RWPE2 (cell line): ENCODE measurements at places on chromosomes 6 and 20.
A peak's percentile ranks its signal among the peaks of the same experiment; 100 is the strongest.

- DNase-seq, result no peak
Observed at GRCh38 chr20:46362921-46363867, 43.2 kb downstream of the ELMO2 start.

GRCh38 chr6:31737315-31737990, 1.1 kb upstream of the CLIC1 start:
- no peak for DNase-seq

DNA sequence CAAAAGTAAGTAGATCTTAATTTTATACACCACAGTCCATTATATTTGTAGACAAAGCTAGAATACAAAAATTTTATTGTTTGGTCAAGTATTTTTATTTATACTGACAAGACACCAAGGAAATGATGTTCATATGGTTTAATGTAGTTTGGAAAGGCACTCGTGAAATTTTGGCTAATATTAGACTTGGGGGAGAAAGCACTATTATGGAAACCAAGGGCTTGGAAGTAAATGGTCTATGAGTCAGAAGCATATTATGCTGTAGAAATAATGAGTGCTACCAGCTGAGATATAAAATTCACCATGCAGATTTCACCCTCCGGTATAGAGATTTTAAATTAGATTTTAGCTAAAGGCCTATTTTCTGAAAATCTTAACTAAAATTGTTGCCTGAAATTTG, 233.6 kb downstream of the KCNQ5 start:
- no peak for DNase-seq

DNA sequence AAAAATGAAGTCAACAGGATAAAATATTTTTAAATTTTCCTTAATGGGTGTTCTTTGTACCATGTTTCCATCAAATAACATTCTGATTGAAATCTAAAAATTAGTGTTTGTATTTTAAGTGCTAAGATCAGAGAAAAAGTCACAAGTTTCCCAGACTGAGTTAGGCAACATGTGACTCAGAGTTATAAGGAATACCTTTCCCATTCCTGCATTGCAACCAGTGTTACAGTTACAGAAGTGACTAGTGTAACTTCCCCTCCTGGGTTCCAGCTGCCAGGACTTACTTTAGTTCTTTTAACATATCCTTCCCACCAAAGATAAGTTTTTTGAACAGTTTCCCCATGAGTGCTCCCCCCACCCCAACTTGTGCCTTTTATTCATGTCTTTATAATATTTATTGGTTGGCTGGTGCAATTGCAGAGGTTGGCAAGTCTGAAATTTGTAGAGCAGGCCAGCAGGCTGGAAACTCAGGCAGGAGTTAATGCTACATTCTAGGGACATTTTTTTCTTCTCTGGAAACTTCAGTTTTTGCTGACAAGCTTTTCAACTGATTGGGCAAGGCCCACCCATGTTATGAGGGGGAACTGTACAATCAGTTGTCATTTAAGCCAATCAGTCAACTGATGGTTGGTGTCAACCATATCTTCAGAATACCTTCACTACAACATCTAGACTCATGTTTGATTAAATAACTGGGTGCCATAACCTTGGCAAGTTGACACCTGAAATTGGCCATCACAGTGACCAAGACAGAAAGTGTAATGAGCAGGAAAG, 22.9 kb upstream of the ESR1 start:
- no peak for DNase-seq

GRCh38 chr6:70549327-70549726, 17.4 kb upstream of the SDHAF4 start:
- no peak for DNase-seq

DNA sequence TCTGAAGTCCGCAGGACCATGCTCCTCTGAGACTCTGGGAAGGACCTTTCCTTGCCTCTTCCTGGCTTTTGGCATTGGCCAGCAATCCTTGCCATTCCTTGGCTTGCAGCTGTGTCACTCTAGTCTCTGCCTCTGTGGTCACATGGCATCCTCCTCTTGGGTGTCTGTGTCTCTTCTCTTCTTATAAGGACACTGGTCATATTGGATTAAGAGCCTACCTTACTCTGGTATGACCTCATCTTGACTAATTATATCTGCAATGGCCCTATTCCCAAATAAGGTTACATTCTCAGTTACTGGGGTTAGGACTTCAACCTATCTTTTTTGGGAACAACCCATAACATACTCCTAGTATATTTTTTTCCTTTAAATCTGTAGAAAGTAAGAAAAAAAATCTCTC, 49.9 kb upstream of the GTSF1L start:
- DNase-seq, result peak; percentile 52

DNA sequence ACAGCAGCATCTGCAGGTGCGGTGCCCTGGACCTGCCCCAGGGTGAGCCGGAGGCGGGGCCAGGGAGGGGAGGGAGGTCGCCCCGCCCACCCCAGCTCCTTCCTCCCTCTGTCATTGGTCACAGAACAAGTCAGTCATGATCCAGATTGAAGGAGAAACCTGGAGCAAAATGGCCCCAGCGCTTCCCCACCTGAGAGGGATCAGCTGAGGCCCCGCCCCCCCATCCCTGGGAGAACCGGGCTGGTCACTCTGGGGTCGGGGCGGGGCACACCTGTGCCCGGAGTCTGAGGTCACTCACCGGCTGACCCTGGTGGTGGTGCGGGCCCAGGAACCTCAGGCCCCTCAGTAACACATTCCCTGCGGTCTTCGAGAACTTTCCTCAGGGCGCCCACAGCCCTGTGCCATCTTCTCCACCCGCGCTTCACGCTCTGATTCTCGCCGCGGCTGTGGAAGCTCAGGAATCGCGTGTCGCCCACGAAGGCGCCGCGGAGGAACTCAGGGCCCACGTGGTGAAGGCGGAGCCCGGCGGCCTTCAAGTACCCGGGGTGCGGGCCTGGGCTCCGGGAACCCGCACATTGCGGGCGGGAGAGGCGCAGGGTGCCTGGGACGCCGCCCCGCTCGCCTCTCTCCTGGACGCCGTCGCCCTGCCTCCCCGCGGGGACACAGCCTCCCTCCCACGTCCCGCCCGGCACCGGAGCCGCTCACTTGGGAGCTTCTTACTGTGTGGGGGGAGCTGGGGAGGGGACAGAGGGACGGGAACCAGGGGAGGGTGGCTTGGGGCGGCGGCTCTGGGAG, 36.4 kb upstream of the HLA-C start:
- no peak for DNase-seq

GRCh38 chr20:63735859-63736718, at the start of gene LIME1:
TSS of gene LIME1 (plus strand) at chr20:63736664. CDS start at chr20:63737550, 886 bp downstream.
- peak; percentile 89 for DNase-seq

GRCh38 chr20:3755814-3756480, 11.6 kb downstream of the ADISSP start:
- no peak for DNase-seq

GRCh38 chr6:96862560-96862959, 25.3 kb upstream of the GPR63 start:
- DNase-seq, result no peak

GRCh38 chr6:43871933-43872332, 101.9 kb downstream of the VEGFA start:
- DNase-seq, result no peak

DNA sequence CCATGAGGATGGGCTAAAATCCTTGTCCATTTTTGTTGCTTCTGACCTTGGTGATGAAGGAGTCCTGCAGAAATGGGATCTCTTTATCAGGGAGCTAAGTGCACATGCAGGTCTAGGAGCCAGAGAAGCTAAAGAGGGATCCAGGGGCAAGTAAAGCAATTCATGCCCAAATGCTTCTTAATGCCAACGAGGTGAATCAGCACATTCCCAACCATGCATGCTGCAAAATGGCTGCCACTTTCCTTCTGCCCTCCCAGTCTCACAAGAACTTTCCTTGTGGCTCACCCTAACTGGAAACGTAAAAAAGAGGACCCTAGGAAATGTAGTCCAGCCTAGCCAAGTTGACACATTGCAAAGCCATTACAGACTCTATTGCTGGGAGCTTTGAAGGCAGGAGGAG, 298.4 kb downstream of the MAFB start:
- no peak for DNase-seq

GRCh38 chr6:118933855-118934460, 1.0 kb downstream of the MCM9 start:
- DNase-seq, result no peak

DNA sequence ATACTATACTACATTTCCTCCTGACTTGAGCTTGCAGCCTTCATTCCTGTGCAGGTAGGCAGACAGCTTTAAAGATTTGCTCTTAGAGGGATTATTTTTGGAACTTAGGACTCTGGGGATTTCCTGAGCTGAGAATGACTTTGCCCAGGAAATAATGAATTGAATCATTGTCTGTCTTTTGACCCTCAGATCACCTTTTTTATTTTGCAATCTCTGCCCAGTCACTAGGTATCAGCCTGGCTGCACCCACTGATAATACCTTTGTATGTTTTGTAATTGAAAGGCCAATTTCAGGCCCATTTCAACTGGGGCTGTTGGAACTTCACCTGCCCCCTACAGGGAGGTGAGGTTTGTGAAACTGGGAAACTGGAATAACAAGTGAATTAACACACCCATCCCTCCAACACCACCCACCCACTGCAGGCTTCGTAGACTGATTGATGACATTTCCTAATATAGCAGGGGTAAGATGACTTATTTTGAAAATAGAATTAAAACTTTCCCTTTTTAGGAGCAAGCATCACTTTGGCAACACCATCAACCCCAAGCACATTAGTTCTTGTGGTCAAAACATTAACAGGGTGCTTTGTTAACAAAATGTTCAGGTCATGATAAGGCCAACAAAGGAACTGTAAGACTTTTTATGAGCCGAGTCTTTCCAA, 157.1 kb upstream of the CENPW start:
- no peak for DNase-seq

- DNase-seq, result no peak
Observed at GRCh38 chr6:56752009-56752408, 109.3 kb upstream of the DST start.

GRCh38 chr6:150403458-150404246, 34.8 kb downstream of the IYD start:
- DNase-seq, result no peak

GRCh38 chr6:147567141-147567805, 58.8 kb downstream of the SAMD5 start:
- no peak for DNase-seq

- no peak for DNase-seq
Observed at GRCh38 chr6:37334047-37334446, 19.7 kb upstream of the RNF8 start.

DNA sequence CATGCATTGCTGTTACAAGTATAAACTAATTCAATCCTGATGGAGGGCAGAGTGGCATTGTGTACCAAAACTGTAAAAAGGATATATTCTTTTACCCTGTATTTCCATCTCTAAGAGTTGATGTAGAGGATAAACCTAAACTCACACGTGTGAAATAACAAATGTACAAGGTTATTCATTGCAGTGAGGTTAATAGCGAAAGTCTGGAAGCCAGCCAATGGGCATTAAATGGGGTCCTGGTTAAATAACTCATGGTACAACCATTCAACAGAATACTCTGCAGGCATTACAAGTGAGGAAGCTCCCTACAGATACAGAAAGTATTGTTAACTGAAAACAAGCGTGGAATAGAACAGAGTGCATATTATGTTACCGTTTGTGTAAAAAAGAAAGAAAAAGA, 56.9 kb downstream of the BCAS1 start:
- no peak for DNase-seq

DNA sequence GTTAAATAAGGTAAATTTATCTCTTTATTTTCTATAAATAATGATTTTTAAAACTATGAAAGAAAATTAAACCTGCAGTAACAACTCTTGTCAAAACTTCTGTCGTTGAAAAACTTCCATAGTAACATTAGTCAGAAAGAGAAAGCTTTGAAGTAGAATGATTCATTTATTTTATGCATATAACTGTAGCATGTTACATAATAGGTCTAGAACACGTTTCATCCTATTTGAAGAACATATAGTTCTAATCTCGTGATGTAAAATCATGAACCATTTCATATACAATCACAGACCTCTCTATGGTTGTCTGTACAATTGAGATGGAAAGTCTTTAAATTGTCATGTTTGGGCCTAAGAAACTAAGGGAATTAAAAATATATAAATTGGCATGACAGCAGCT, 61.3 kb upstream of the MYLIP start:
- DNase-seq, result no peak

DNA sequence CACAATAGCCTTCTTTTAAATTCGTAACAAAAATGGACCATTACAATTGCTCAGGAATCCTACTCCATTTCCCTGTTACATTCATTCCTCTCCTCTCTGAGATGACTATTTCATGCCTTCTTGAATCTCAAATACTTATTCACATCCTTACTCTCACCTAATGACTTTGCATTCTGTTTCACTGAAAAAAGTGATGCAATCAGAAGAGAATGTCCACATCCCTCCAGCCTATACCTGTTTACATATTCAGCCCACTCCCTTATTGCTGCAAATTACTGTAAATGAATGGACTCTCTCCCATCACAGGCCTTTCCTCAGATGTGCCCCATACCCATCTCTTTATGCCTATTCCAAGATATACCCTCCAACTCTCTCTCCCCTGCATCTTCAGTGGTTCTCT, 8.6 kb downstream of the TAAR1 start:
- DNase-seq, result no peak

DNA sequence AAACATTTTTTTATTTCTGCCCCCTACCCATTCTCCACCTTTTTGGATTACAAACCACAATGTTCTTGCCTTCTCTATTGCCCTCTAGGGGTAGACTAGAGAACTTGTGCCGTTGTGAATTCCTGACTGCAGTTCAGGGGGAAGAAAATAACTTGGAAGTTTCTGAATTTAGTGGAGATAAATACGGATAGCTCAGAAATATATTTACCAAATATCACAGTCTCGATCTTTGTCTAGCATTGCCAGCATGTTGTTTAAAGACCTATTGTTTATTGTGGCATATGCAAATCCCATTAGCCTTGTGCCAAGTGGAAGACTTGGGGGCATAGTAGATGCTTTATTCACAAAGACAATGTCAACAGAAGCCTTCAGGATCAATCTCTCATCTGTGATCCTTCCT, 154.1 kb upstream of the MMS22L start:
- DNase-seq, result no peak

DNA sequence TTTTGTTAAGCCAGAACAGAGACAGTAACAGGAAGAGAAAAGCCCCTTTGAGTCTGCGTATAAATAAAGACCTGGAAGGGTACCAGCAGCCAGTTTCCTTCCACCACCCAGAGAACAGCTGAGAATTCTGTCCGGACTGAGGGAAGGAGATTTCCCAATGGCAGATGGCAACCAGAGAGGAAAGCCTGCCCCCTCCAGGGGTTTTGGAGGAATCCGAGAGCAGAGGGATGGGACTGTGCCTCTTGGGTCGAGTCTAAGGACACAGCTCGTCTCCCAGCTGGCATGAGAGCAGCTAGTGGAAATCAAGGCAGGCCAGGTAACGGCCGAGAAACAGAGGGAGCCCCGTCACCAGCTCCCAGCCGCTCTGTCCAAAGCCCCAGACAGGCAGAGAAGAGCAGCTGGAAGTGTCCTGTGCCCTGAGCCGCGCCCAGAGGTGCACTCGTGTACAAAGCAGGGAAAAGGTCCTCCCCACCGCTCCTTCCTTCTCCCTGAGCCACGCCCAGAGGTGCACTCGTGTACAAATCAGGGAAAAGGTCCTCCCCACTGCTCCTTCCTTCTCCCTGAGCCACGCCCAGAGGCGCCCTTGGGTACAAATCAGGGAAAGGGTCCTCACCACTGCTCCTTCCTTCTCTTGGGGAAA, 134.0 kb upstream of the SNX9 start:
- DNase-seq, result no peak
